Progenitor cell of endocrine pancreas (in vitro differentiated cells): ENCODE measurements at places on chromosomes 1 and 21.

DNA sequence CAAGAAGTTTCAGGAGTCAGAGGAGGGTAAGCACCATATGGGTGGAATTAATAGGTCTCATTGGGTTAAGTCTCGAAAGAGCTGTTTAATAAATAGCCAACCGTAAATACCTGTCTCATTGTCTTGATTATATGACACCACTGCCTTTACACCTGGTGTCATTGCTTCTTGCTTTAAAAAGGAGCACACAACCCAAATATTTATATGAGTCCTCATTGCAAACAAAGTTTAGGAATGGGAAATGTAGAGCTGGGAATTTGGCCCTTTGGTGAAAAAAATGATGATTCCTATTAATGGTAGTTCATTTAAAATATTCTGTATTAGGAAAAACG lies 2.1 kb downstream of the BACH1 start:
- H3K36me3 ChIP-seq, result peaks cover 7% of the 10 kb centered on the region
- no peaks in the 10 kb centered on the region for H3K27me3 ChIP-seq
- peak overlapping the region; percentile 79 for H3K4me3 ChIP-seq
- H3K27ac ChIP-seq, result peak overlapping the region; percentile 95
- DNase-seq, result no peak
- peaks cover 52% of the 10 kb centered on the region for H3K4me1 ChIP-seq

DNA sequence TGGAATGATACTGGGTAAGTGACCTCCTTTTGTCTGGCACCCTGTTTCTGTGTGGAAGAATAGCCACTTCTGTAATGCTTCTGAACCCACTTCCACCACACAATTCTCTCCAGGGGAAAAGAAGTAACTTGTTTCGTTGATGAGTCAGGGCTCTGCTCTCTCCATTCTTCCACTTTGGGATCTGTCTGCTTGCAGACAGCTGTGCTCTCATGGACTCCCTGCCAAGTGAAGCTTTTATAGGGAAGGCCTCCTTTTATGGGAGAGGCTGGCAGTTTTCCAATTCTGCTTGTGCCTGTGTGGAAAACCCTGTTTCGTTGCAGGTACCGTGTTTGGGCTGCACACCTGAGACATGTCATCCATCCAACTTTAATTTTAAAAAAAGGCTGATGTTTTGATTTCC lies 130.7 kb downstream of the GIPC2 start:
- H3K27me3 ChIP-seq, result no peaks in the 10 kb centered on the region
- H3K27ac ChIP-seq, result no peak overlapping the region
- H3K4me3 ChIP-seq, result no peak overlapping the region
- DNase-seq, result no peak
- no peaks in the 10 kb centered on the region for H3K36me3 ChIP-seq
- H3K4me1 ChIP-seq, result no peaks in the 10 kb centered on the region

DNA sequence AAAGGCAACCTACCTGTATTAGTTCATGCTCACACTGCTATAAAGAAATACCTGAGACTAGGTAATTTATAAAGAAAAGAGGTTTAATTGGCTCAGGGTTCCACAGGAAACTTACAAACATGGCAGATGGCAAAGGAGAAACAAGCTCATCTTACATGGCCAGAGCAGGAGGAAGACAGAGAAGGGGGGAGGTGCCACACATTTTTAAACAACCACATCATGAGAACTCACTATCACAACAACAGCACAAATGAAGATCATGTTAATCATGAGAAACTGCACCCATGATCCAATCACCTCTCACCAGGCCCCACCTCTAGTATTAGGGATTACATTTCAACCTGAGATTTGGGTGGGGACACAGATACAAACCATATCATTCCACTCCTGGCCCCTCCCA lies 90.6 kb upstream of the KCTD3 start:
- no peaks in the 10 kb centered on the region for H3K36me3 ChIP-seq
- no peak overlapping the region for H3K4me3 ChIP-seq
- H3K27me3 ChIP-seq, result no peaks in the 10 kb centered on the region

DNA sequence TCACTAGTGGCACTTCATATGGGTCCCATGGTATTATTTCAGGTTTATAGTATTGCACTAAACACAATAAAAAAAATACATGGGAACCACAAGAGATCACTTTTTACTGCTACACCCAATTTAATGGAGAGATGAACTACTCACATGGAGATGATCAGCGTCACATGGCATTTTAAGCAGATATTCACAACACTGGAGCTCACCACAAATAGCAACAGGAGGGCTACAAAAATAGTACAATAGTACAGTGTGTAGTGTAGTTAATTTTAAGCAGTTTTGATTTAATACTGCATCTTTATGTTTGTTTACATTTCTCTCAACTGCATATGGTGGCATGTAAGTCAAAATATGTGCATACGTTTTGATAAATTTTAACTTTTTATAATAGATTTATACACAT lies 31.0 kb downstream of the SNX7 start:
- H3K4me1 ChIP-seq, result no peaks in the 10 kb centered on the region
- H3K4me3 ChIP-seq, result no peak overlapping the region
- no peaks in the 10 kb centered on the region for H3K27me3 ChIP-seq
- no peak overlapping the region for H3K27ac ChIP-seq
- DNase-seq, result no peak

DNA sequence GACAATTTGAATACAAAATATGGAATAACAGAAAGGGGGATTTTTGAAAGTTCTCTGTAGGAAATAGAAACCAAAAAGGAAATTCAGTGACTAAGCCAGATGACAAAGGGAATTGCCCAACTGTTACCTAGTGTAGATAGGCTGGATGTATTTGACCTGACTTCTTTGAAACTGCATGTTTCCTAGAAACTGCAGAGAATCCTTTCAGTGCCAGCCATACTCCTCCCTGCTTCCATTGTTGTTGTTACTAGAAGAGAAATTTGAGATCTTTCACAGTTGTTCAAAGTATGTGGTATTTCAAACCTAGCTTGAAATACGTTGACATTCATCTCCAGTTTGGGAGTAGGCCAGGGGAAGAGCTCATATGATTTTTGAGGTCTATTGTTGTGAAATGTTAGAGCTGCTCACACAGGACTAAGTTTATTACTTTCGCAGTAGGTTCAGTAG lies 1.8 kb upstream of the GBP5 start:
- no peak overlapping the region for H3K4me3 ChIP-seq
- DNase-seq, result no peak
- no peaks in the 10 kb centered on the region for H3K27me3 ChIP-seq
- H3K27ac ChIP-seq, result no peak overlapping the region
- H3K36me3 ChIP-seq, result no peaks in the 10 kb centered on the region

GRCh38 chr1:36352910-36353878 lies 29.7 kb upstream of the EVA1B start:
- H3K27ac ChIP-seq, result no peak overlapping the region
- no peaks in the 10 kb centered on the region for H3K4me1 ChIP-seq
- H3K36me3 ChIP-seq, result peaks cover 9% of the 10 kb centered on the region
- no peaks in the 10 kb centered on the region for H3K27me3 ChIP-seq

GRCh38 chr1:224170748-224171478 lies 12.1 kb upstream of the DEGS1 start:
- no peak overlapping the region for H3K27ac ChIP-seq
- peaks cover 21% of the 10 kb centered on the region for H3K27me3 ChIP-seq
- H3K4me1 ChIP-seq, result peaks cover 2% of the 10 kb centered on the region
- H3K36me3 ChIP-seq, result peaks cover 2% of the 10 kb centered on the region
- no peak overlapping the region for H3K4me3 ChIP-seq

- H3K36me3 ChIP-seq, result no peaks in the 10 kb centered on the region
- peaks cover 18% of the 10 kb centered on the region for H3K27me3 ChIP-seq
- no peak overlapping the region for H3K4me3 ChIP-seq
- no peaks in the 10 kb centered on the region for H3K4me1 ChIP-seq
Observed at GRCh38 chr1:41322101-41322661, 39.1 kb upstream of the FOXO6 start.

DNA sequence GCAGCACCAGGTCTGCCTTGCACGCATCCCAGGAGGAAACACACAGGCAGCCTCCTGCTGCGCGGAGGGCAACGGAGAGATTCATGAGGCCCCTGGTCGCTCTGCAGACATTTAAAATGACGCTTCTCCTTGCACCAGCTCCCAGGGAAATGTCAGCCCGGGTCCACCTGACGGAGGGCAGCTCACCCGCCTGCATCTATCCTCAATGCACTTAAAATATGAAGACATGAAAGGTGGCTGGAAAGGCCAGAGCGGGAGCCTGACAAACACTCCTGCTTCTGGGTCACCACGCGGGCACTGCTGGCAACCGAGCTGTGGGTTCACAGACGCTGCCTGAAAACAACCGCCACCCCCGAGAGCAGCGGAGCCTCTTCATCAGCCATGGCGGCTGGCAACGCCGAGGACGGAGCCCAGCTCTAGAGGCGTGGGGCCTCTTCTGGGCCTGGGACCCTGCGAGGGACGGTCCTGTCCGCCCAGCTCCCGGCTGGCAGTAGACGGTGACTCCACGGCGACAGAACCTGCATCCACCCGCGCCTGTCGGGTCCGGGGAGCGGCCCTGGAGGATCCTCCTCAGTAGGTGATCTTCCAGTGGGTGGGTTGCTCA lies 22.7 kb downstream of the POFUT2 start:
- DNase-seq, result peak; percentile 3
- no peak overlapping the region for H3K27ac ChIP-seq
- no peaks in the 10 kb centered on the region for H3K27me3 ChIP-seq
- H3K4me1 ChIP-seq, result no peaks in the 10 kb centered on the region
- no peak overlapping the region for H3K4me3 ChIP-seq
- H3K36me3 ChIP-seq, result peaks cover 33% of the 10 kb centered on the region

DNA sequence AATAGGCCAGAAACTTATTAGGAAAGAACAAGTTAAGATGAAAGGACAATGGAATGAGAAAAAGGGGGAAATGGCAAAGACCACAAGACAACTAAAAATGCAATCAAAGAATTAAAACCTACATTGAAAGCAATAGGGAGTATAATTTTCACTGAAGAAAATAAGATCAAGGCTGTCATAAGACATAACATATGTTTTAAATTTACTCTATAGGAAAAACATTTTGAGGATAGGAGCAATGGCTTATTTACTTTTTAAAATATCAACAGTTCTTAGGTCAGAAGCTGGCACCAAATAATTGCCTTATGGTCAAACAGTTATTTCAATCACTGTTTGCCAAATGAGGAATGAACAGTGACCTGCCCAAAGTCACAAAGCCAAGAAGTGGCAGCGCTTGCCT lies 171.2 kb upstream of the HOOK1 start:
- no peak for DNase-seq
- H3K4me3 ChIP-seq, result no peak overlapping the region
- no peaks in the 10 kb centered on the region for H3K27me3 ChIP-seq

DNA sequence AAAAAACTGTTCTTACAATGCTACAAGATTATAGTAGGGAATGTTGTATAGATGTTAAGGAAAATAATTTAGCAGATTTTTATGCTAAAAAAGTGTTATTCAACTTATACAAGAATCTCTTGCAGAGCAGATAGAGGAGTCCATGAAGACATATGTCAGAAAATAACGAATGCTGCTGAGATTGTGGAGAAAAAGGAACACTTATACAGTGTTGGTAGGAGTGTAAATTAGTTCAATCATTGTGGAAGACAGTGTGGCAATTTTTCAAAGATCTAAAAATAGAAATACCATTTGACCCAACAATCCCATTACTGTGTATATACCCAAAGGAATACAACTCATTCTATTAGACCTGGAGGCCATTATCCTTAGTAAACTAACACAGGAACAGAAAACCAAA lies 286.2 kb upstream of the OLFM3 start:
- H3K36me3 ChIP-seq, result no peaks in the 10 kb centered on the region
- no peak for DNase-seq
- no peaks in the 10 kb centered on the region for H3K4me1 ChIP-seq
- H3K4me3 ChIP-seq, result no peak overlapping the region
- no peak overlapping the region for H3K27ac ChIP-seq

DNA sequence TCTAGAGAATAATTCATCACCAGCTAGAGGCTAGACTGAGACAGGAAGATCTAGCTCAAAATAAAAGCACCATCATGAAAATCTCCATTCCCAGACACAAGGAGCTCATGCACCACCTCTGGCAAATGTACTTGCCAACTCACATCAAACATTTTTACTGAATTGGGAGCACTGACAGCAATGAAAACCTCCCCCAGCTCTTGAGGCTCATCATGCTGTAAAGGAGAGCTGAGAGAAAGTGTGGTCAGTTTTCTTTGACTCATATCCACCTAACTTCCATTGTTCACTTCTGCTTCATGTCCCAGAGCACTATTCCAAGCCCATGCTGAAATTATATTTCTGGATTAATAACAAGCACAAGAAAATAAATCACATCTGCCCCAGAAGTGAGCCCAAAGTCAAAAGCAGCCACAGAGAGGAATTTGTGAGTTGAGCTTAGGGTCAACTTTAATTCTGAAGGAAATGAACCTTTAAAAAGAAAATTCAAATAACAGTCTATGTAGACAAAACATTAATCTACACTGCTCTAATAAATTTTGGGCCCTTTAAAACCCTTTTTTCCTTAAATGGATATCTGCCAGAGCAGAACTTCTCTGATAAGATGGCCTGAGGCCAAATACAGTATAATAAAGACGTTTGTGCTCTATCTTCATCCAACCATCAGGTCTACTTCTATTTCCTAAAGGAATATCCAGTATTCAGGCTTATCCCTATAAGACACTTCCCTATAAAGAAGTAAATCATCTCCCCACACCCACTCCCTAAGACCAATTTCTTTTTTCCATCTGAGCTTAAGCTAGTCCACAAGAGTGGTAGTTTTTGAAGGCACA lies 85.9 kb upstream of the ADAM30 start:
- H3K27me3 ChIP-seq, result no peaks in the 10 kb centered on the region
- H3K4me1 ChIP-seq, result peaks cover 3% of the 10 kb centered on the region
- no peak overlapping the region for H3K27ac ChIP-seq
- DNase-seq, result no peak
- H3K36me3 ChIP-seq, result peaks cover 15% of the 10 kb centered on the region
- no peak overlapping the region for H3K4me3 ChIP-seq

- no peaks in the 10 kb centered on the region for H3K27me3 ChIP-seq
- H3K27ac ChIP-seq, result peak overlapping the region; percentile 84
- DNase-seq, result no peak
- H3K36me3 ChIP-seq, result no peaks in the 10 kb centered on the region
Observed at GRCh38 chr1:8238141-8239038, 79.5 kb upstream of the SLC45A1 start.

- no peaks in the 10 kb centered on the region for H3K4me1 ChIP-seq
- H3K27ac ChIP-seq, result no peak overlapping the region
- H3K36me3 ChIP-seq, result no peaks in the 10 kb centered on the region
- peaks cover 24% of the 10 kb centered on the region for H3K27me3 ChIP-seq
Observed at GRCh38 chr1:38183096-38183495, 136.5 kb upstream of the POU3F1 start.

DNA sequence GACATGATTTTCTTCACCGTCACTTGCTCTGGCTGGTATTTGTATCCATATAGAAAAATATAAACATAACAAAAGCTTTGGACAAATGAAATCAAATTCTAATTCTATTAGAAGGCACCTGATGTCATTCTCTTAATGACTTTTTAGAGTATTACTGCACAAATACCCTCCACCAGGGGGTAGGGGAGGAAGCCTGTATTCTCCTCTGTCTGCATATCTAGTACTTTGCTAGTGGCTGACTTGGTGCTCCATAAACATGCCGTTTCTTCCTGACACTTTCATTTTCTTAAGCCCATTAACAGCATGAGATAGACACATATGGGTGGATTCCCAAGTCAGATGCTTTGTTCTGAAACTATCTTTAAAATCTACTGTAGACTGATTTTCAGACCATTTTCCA lies 20.6 kb upstream of the KCNJ15 start:
- no peak for DNase-seq
- no peak overlapping the region for H3K4me3 ChIP-seq
- no peaks in the 10 kb centered on the region for H3K27me3 ChIP-seq
- H3K4me1 ChIP-seq, result peaks cover 19% of the 10 kb centered on the region
- H3K36me3 ChIP-seq, result no peaks in the 10 kb centered on the region

- no peaks in the 10 kb centered on the region for H3K36me3 ChIP-seq
- H3K27ac ChIP-seq, result no peak overlapping the region
- H3K4me1 ChIP-seq, result no peaks in the 10 kb centered on the region
- H3K4me3 ChIP-seq, result no peak overlapping the region
- no peak for DNase-seq
Observed at GRCh38 chr21:20329636-20330035, 668.6 kb upstream of the NCAM2 start.
